ENCODE measurements at places on chromosomes 7 and 10.

GRCh38 chr10:22837351-22837750, 90.5 kb upstream of the ARMC3 start:
- H3K36me3 ChIP-seq, result no peaks in the 10 kb centered on the region
- H3K27ac ChIP-seq, result no peak overlapping the region
- no peaks in the 10 kb centered on the region for H3K27me3 ChIP-seq
- H3K4me3 ChIP-seq, result no peak overlapping the region
- no peaks in the 10 kb centered on the region for H3K4me1 ChIP-seq

DNA sequence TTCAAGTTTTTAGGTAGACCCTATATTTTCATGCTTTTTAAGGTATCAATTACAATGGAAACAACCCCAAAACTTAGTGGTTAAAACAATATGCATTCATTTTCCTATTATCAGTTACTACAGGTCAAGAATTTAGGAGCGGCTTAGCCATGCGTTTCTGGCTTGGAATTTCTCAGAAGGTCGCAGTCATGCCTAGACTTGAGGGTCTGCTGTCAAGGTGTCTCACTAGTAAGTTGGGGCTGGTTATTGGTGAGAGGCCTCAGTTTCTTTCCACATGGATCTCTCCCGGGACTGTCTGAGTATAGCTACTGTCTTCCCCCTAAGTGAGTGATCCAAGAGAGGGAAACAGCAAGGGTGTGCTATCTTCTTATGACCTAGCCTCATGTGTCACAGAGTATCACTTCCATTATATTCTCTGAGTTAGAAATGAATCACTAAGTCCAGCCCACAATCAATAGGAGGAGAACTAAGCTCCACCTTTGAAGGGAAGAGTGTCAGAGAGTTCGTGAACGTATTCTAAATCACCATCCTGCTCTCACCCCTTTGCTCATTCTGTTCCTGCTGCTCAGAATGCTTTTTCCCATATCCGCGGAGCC, 80.5 kb downstream of the RTKN2 start:
- no peaks in the 10 kb centered on the region for H3K36me3 ChIP-seq
- no peaks in the 10 kb centered on the region for H3K27me3 ChIP-seq
- no peak for DNase-seq
- no peak overlapping the region for H3K27ac ChIP-seq
- H3K4me3 ChIP-seq, result no peak overlapping the region
- peaks cover 44% of the 10 kb centered on the region for H3K4me1 ChIP-seq

DNA sequence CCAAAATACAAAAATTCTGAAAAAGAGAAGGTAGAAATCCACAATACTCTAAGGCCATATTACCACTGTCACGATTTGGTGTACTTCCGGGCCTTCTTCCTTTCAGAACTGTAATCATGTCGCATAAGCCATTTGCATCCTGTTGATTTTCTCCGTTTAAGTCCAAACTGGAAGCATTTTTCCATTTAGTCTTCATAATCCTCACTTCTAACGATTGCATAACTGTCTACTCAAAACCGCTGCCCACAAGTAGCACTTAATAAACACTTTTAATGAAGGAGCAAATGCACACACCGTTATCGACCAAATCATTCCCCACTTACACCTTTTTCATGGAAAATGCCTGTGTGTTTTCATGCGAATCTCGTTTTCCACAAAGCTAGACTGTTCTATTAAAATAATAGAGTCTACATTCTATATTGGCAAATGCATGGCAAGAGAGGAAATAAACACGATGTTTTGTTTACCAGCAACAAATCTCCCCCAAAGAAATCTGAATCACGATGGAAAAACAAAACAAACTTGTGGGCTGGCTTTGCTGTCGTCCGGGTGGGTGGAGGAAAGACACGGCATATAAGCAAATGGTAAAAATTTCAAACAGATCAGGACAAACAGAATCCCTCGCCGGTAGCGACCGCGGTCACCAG, 1.0 kb downstream of the ATE1 start:
- no peaks in the 10 kb centered on the region for H3K27me3 ChIP-seq
- peaks cover 9% of the 10 kb centered on the region for H3K4me1 ChIP-seq
- peak overlapping the region; percentile 90 for H3K4me3 ChIP-seq
- no peaks in the 10 kb centered on the region for H3K36me3 ChIP-seq
- no peak for DNase-seq

DNA sequence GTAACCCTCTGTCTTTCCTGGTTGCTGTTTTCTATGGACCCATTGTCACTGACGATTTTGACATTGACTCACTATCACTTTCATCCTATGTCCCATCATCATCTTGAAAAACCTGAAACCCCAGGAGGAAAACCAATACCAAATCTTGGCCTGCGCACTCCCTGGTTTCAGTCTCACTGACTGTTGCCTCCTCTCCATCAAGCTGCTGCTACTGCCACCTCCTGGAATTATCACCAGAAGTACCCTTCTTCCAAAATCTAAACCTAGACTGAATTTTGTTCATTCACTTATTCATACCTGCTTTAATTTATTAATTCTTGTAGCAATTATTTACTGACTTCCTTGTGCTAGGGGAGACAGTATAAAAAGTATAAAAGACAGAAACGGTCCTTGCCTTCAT, 44.5 kb upstream of the ACBD5 start:
- H3K27ac ChIP-seq, result no peak overlapping the region
- no peaks in the 10 kb centered on the region for H3K4me1 ChIP-seq
- no peak overlapping the region for H3K4me3 ChIP-seq
- H3K36me3 ChIP-seq, result no peaks in the 10 kb centered on the region

- no peak overlapping the region for H3K27ac ChIP-seq
- no peaks in the 10 kb centered on the region for H3K36me3 ChIP-seq
- H3K4me1 ChIP-seq, result no peaks in the 10 kb centered on the region
- H3K4me3 ChIP-seq, result no peak overlapping the region
Measured at GRCh38 chr7:47069385-47070076, 512.4 kb downstream of the TNS3 start.

- no peaks in the 10 kb centered on the region for H3K36me3 ChIP-seq
- DNase-seq, result no peak
Measured at GRCh38 chr10:69091143-69091651, 3.3 kb downstream of the SRGN start.

DNA sequence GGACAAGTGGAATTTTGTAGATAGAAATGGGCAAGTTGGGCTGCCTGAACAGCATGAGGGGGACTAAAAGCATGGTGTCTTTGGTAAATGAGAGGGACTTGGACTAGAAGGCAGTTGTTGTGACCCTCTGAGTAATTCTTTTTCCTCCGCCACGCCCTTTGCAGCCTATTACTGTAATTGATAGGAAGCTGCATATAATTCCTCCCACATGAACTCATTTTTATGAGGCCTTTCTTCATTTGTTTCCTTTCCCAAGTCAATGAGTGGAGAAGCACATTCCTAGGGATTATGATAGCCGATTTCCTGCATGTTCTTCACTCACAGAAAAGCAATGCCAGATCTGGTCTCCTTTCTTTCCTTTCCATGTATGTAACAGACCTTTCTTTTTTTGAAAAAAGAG, 27.7 kb downstream of the ZSCAN25 start:
- H3K36me3 ChIP-seq, result no peaks in the 10 kb centered on the region
- H3K4me3 ChIP-seq, result no peak overlapping the region
- H3K27ac ChIP-seq, result no peak overlapping the region
- H3K4me1 ChIP-seq, result no peaks in the 10 kb centered on the region

DNA sequence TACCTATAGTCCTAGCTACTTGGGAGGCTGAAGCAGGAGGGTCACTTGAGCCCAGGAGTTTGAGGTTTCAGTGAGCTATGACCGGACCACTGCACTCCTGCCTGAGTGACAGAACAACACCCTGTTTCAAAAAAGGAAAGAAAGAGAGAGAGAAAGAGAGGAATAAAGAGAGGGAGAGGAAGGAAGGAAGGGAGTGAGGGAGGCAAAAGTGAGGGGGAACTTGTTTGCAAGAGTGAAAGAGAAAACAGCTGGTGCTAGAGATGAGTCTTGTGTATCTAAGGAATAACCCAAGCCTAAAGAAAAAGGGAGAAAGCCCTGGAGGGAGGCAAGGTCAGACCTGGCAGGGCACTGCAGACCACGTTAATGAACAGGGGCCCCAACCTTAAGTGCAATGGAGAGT, 4.8 kb upstream of the NT5C2 start:
- no peak overlapping the region for H3K4me3 ChIP-seq
- peaks cover 4% of the 10 kb centered on the region for H3K4me1 ChIP-seq
- no peak overlapping the region for H3K27ac ChIP-seq
- no peaks in the 10 kb centered on the region for H3K27me3 ChIP-seq
- no peaks in the 10 kb centered on the region for H3K36me3 ChIP-seq

DNA sequence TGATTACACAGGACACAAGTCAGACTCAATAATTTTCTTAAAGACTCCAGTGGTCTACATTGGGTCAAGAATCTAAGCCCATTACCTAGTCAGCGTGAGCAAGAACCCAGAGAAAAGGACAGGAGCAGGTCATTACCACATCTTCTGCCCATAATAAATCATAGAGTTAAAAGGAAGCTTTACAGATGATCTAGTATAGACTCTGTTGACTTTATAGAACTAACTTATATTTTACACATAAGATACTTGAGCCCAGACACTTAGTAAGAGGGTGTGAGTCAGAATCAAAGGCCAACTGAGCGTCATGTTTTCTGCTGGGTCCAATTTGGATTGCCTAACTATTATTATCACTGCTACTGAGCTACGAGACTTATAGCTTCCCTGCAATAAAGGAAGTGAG, 206.1 kb upstream of the NPSR1 start:
- no peaks in the 10 kb centered on the region for H3K4me1 ChIP-seq
- no peaks in the 10 kb centered on the region for H3K36me3 ChIP-seq
- no peak for DNase-seq
- H3K4me3 ChIP-seq, result no peak overlapping the region
- H3K27ac ChIP-seq, result no peak overlapping the region
- H3K27me3 ChIP-seq, result no peaks in the 10 kb centered on the region

DNA sequence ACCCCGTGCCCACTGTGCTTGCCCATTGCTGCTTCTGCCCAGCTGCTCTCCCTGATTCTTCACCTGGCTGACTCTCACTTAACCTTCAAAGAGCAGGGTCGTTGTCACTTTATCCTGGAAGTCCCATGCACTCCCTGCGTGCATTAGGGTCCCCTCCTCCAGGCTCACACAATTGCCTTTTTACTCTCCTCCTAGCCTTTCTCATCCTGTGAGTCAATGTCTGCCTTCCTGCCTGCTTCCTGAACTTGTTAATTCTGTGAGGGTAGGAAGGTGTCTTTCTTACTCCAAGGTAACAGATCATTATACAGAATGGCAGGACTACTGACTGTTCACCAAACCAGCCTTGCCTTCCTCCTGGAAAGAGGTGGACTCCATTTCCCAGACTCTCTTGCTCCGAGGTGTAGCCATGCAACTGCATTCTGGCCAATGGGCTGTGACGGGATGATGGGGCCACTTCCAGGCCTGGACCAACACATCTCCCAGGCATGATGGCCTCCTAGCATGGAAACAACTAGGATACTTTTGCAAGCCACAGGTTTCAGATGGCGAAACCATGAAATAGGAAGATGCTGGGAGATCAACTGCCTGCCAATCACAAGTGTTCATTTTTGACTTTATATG, 54.7 kb downstream of the ARHGAP22 start:
- no peak overlapping the region for H3K27ac ChIP-seq
- H3K4me1 ChIP-seq, result no peaks in the 10 kb centered on the region
- H3K4me3 ChIP-seq, result no peak overlapping the region
- H3K27me3 ChIP-seq, result no peaks in the 10 kb centered on the region
- H3K36me3 ChIP-seq, result no peaks in the 10 kb centered on the region
- DNase-seq, result no peak

- no peaks in the 10 kb centered on the region for H3K36me3 ChIP-seq
- no peaks in the 10 kb centered on the region for H3K4me1 ChIP-seq
- no peak overlapping the region for H3K4me3 ChIP-seq
- DNase-seq, result no peak
Measured at GRCh38 chr7:3488829-3489228, 187.8 kb downstream of the SDK1 start.

- H3K36me3 ChIP-seq, result no peaks in the 10 kb centered on the region
- DNase-seq, result no peak
- peaks cover 17% of the 10 kb centered on the region for H3K27me3 ChIP-seq
- H3K4me3 ChIP-seq, result no peak overlapping the region
- no peak overlapping the region for H3K27ac ChIP-seq
Measured at GRCh38 chr7:28955718-28956607, 2.2 kb downstream of the TRIL start.

GRCh38 chr7:134029-134428, 58.3 kb upstream of the FAM20C start:
- DNase-seq, result no peak
- no peaks in the 10 kb centered on the region for H3K36me3 ChIP-seq
- no peak overlapping the region for H3K27ac ChIP-seq
- H3K27me3 ChIP-seq, result peaks cover 4% of the 10 kb centered on the region
- no peak overlapping the region for H3K4me3 ChIP-seq
- no peaks in the 10 kb centered on the region for H3K4me1 ChIP-seq

GRCh38 chr7:107463139-107464078, 6.4 kb upstream of the GPR22 start:
- no peaks in the 10 kb centered on the region for H3K4me1 ChIP-seq
- no peak overlapping the region for H3K27ac ChIP-seq

GRCh38 chr7:34026481-34027190, 121.3 kb downstream of the BMPER start:
- no peak overlapping the region for H3K4me3 ChIP-seq
- no peaks in the 10 kb centered on the region for H3K27me3 ChIP-seq
- no peaks in the 10 kb centered on the region for H3K36me3 ChIP-seq
- no peaks in the 10 kb centered on the region for H3K4me1 ChIP-seq

- no peak overlapping the region for H3K27ac ChIP-seq
- H3K4me3 ChIP-seq, result no peak overlapping the region
- no peaks in the 10 kb centered on the region for H3K27me3 ChIP-seq
- no peak for DNase-seq
Measured at GRCh38 chr7:45511721-45512597, 62.2 kb upstream of the ADCY1 start.

DNA sequence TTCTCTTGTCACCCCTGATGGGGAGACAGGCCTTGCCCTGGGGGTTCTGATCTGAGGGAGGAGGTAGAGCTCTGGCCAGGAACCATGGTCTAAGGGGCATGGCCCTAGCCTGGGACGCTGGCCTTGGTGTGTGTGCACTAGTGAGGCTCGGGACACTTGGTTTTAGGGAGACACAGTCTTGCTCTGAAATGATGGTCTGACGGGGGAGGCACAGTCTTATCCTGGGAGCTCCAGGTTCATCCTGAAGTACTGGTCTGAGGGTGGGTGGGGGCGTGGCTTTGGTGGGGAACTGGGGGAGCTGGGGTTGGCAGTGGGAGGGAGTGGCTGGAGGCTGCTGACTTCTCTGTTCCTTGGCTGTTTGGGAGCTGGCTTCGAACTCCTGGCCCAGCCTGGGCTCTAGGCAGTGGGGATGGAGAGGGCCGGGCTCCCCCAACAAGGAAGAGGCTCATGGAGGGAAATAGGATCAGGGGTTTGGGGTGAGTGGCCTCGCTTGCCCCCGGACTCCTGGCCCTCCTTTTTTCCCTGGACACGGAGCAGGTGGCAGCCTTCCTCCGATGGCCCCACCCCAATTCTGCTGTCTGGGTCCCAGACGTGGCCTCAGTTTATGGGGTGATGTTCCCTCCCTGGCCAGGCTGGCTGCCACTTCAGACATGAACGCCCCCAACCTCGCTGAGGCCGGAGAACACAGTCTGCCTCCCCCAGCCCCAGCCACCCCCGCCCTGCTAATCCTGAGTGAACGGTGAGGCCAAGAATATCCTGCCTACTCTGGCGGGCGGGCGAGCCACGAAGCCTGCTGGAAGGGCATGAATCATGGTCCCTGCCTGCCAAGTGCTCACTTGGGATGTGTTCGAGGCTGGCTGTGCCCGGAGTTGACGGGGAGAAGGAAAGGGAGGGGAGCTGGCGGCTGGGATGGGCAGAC, 43.5 kb downstream of the TMEM270 start:
- DNase-seq, result no peak
- H3K27me3 ChIP-seq, result no peaks in the 10 kb centered on the region
- no peak overlapping the region for H3K27ac ChIP-seq
- no peaks in the 10 kb centered on the region for H3K36me3 ChIP-seq
- H3K4me3 ChIP-seq, result no peak overlapping the region
